ENCODE measurements at places on chromosomes 5 and 9.

- no peaks in the 10 kb centered on the region for H3K27me3 ChIP-seq
- no peak overlapping the region for H3K27ac ChIP-seq
- DNase-seq, result no peak
- no peaks in the 10 kb centered on the region for H3K4me1 ChIP-seq
- H3K36me3 ChIP-seq, result no peaks in the 10 kb centered on the region
These were observed 1035.7 kb upstream of the NUDT12 start for GRCh38 chr5:104598285-104598684.

DNA sequence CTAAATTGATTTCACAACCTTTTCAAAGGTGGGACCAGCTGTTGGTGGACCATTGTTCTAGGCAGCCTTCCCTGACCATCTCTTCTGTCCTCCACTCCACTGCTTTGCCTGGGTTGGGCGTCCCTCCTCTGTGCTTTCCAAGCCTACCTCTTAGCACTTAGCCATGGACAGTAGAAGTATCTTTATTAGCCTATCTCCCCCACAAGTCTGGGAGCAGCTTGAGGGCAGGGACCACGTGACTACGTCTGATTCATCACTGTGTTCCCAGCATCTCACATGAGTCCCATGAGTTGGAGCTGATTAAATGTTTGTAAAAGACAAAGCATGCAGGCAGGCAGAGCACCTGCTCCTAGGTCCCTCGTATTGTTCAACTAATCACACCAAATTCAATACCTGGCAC, 20.9 kb downstream of the MORN5 start:
- no peak for DNase-seq
- no peak overlapping the region for H3K4me3 ChIP-seq

- no peak overlapping the region for H3K4me3 ChIP-seq
- H3K27ac ChIP-seq, result no peak overlapping the region
- no peaks in the 10 kb centered on the region for H3K4me1 ChIP-seq
- H3K27me3 ChIP-seq, result no peaks in the 10 kb centered on the region
- DNase-seq, result no peak
- H3K36me3 ChIP-seq, result no peaks in the 10 kb centered on the region
These were observed 157.3 kb downstream of the ADAMTS12 start for GRCh38 chr5:33734537-33734936.

DNA sequence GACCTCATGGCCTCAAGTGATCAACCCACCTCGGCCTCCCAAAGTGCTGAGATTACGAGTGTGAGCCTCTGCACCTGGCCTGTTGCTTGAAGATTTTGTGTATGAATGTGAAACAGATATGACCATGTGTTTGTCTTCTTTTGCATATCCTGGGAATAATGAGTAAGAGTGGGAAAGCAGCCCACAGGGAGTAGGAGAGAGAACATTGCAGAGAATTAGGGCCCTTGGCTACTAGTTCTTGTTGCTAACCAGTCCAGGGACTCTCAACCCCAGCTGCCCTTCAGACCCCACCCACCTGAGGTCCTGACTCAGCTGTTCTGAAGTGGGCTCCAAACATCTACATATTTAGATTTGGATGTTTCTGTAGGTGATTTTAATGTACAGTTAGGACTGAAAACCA, 125.5 kb downstream of the MTX3 start:
- no peaks in the 10 kb centered on the region for H3K27me3 ChIP-seq
- H3K4me1 ChIP-seq, result no peaks in the 10 kb centered on the region
- no peaks in the 10 kb centered on the region for H3K36me3 ChIP-seq
- no peak overlapping the region for H3K27ac ChIP-seq
- no peak overlapping the region for H3K4me3 ChIP-seq

DNA sequence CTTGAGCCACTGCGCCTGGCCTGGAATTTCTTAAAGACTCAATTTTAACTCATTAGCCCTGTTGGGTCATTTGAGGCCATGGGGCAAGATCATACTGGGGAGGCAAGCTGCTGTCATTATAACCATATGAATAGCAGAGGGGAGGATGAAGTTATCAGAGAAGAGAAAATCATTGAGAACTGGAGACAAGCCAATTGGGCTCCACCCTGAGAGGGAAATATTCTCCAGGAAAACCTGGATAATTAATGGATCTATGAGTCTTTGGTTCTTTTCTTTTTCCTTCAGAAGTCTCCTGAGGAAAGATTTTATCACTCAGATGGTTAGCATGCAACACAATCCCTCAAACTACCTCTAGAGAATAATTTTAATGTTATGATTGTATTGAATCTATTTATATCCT, 569.6 kb upstream of the TUSC1 start:
- no peaks in the 10 kb centered on the region for H3K36me3 ChIP-seq
- no peaks in the 10 kb centered on the region for H3K27me3 ChIP-seq
- H3K4me1 ChIP-seq, result no peaks in the 10 kb centered on the region
- no peak for DNase-seq
- H3K4me3 ChIP-seq, result no peak overlapping the region

DNA sequence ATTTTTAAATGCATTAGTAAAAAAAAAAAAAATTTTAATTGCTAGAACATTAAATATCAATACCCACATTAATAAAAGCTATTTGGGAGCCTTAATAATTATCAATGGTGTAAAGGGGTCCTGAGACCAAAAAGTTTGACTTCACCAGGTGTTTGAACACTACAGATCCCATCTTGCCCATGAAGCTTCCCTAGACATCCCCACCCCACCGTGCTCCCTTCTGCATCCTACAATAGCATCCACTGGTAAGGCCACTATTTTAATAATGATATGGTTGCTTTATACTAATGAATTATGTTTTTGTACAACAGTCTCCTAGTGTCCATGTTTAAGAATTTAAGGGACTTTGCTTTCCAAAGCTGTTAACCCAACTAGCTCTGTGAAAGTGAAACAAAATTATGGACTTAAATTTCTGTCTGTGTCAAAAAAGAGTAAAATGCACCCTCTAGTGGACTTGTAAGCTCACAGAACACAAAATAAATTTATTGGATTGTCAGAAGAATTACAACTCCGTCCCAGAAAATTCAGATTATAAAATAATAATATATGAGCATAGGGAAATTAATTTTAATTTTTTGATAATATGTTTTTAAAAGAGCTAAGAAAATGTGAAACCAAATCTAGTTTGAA, 76.0 kb downstream of the ARL15 start:
- H3K4me1 ChIP-seq, result no peaks in the 10 kb centered on the region
- H3K4me3 ChIP-seq, result no peak overlapping the region
- no peak for DNase-seq
- H3K27me3 ChIP-seq, result no peaks in the 10 kb centered on the region

DNA sequence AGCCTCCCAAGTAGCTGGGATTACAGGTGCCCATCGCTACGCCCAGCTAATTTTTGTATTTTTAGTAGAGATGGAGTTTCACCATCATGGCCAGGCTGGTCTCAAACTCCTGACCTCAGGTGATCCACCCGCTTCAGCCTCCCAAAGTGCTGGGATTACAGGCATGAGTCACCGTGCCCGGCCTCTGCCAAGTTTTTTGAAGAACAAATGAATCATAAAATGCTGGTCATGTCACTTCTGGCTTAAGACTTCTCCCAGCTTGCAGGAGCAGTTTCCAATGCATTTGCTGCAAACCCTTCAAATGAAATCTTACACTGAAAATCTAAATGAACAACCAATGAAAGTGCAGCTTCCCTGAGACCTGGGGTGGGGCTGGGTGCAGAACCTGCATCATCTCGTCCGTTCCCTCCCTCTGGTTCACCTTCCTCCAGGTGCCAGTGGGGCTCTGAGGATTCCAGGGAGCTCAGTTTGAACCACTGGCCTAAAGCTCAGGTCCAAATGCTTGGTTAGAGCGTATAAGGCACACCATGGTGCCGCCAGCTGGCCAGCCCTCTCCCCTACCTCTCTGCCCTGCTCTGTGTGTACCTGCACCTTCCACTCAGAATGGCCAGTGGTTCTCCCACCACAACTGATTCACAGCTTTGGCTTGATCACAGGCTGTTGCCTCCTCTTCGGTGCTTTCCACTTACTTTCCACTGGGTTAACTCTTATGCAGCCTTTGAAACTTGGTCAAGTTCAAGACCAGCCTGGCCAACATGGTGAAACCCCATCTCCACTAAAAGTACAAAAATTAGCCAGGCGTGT, 39.8 kb upstream of the FUBP3 start:
- no peak overlapping the region for H3K27ac ChIP-seq
- no peak overlapping the region for H3K4me3 ChIP-seq
- DNase-seq, result no peak
- no peaks in the 10 kb centered on the region for H3K27me3 ChIP-seq
- no peaks in the 10 kb centered on the region for H3K4me1 ChIP-seq

Measured in pancreas (tissue), 10 donors.